ENCODE measurements at places on chromosomes 2 and 18.

DNA sequence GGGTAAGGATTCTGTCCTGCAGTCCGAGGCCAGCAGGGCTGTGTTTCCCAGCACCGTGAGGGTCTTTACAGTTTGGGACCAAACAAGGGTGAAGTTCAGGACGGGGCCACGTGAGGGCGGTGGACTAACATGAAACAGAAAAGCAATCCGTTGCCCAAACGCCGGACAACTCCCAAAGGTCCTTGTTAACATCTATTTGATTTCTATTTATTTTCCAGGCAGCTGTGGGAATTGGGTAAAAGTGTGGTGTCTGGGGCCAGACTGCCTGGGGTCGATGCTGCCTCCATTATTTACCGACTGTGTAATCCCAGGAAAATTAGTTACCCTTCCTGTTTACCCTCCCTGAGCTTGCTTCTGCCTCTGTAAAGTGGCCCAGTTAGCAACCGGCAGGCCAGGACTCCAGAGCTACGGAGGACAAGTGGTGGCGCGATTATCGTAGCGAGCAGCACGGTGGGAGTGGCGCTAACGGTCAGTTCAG, 66.3 kb upstream of the TCF7L1 start:
- DNase-seq, result peak; percentile 88

DNA sequence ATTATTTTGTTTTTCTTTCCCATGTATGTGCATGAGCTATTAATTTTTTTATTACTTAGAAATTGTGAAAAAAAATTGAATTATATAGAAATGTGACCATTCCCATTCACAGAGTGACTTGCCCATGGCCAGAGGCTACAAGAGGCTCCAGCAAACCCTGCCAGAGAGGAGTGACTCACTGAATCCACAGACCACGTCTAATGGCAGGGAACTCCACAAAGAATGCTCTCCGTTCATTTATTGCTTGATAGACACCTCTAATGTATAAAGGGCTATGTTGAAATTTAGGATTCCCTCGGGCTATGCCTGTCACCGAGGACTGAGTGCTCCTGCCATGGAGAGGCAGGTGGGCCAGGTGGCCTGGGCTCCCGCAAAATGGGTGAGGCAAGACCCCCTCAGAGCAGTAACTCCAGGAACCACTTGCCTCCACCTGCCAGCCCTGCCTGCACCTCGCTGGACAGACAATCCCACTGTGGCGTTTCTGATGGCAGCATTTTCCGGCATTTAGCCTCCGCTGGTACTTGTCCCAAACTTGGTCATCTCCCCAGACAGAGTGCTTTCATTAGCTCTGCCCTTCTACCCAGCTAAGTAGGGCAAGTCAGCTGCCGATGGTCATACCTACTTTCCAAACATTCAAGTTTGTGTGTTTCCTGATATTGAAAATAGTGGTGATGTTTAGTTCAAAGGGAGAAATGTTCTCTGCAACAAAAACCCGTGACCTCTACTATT, 200.3 kb downstream of the PRKCE start:
- no peak for DNase-seq

- DNase-seq, result no peak
Observed at GRCh38 chr2:12289120-12289802, 427.5 kb upstream of the TRIB2 start.

DNA sequence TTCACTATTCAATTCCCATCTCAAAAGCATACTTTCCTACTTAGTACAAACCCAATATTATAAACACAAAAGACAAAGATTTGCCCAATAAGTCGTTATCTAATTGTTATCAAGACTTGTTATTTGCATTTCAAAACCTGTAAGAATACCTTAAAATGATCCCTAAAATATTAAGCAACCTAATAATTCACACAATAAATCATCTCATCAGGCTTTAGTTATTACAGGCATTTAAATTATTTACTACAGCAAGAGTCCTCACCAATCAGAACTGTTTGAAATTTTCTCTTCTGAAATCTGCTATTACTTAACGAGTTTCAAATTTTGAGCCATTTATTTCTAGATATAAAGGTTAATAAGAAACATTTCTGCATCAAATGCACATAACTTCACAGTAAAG, 1.6 kb downstream of the CCDC88A start:
- DNase-seq, result no peak

GRCh38 chr2:239285071-239285931, 115.5 kb downstream of the HDAC4 start:
- DNase-seq, result no peak

DNA sequence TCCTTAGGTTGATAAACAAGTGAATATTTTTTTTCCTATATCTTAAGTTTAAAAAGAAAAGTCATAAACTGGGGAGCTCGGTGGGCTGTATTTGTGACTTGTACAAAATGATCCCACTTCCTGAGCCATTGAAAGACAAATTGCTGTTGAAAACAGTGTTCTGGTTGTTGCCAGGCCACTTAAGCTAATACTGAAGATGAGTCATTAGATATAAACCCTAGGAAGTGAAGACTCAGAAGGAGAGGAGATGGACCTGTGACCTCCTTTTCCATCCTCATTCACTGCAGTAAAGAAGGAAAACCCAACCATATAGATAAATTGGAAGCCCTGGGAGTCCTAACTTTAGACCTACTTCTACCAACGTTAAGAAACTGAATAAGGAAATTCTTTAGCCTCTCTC, 46.2 kb upstream of the SERPINE2 start:
- DNase-seq, result no peak
